Activated CD4-positive, alpha-beta T cell treated with anti-CD3 and anti-CD28 coated beads for 4 hours (primary cell): ENCODE measurements at places on chromosomes 1 and 21.

GRCh38 chr1:110731529-110731928 is 56.8 kb upstream of the KCNA3 start:
- DNase-seq, result no peak

DNA sequence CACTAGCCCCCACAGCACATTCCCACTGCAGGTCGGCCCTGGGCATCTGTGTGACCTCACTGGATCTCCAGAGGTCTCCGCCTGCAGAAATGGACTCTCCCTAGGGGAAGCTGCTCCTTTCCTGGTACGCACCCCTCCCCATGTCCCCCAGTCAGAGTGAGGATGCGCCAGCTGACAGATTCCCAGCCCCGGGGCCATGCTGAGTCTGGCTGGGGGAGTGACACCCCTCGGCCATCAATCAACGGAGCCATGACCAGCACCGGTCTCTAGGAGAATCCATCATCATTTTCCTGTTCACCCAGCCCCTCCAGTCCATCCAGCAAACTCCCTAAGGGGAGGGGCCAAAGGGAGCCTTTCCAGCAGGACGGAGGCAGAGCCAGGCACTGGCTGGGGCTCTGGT is 68.7 kb upstream of the PAX7 start:
- no peak for DNase-seq

- no peak for DNase-seq
Measured at GRCh38 chr1:14667651-14667984, 69.1 kb downstream of the KAZN start.

- DNase-seq, result no peak
Measured at GRCh38 chr1:217524787-217525520, 105.9 kb downstream of the GPATCH2 start.

DNA sequence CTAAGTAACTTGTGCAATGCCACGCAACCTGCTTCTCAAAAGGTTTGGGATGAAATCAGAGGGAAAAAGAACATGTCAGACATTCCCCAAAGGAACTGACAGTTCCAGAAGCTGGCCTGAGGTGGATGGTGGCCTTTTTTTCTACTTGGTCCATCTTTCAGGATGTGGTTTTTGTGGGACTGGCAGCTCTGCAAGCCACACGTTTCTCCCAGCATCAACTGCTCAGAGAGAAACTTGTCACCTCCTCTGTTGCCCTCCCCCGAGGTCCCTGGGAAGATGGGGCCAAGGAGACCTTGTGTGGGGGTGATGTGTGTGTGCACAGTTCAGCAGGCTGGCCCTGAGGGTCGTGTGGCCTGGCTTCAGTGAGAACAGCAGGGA is 2.5 kb upstream of the DHRS3 start:
- DNase-seq, result no peak

DNA sequence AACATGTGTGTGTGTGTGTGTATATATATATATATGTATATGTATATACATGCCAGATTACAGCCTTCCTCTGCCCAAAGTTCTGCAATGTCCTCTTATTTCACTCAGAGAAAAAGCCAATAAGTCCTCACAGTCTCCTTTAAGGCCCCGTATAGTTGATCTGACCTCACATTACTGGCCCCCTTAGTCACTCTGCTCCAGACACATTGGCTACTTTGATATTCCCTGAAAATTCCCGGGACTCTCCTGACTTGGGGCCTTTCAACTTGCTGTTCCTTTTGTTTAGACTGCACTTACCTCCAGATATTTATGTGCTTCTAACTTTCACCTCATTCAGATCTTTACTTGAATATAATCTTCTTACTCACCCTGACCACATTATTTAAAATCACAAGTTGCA is 4.2 kb upstream of the BSDC1 start:
- no peak for DNase-seq

GRCh38 chr1:16720351-16721223 is 19.7 kb upstream of the RNU1-4 start:
- no peak for DNase-seq

- no peak for DNase-seq
Measured at GRCh38 chr1:42189931-42190853, 25.6 kb upstream of the GUCA2A start.

- DNase-seq, result no peak
Measured at GRCh38 chr1:109208394-109208793, 5.3 kb upstream of the SARS1 start.

DNA sequence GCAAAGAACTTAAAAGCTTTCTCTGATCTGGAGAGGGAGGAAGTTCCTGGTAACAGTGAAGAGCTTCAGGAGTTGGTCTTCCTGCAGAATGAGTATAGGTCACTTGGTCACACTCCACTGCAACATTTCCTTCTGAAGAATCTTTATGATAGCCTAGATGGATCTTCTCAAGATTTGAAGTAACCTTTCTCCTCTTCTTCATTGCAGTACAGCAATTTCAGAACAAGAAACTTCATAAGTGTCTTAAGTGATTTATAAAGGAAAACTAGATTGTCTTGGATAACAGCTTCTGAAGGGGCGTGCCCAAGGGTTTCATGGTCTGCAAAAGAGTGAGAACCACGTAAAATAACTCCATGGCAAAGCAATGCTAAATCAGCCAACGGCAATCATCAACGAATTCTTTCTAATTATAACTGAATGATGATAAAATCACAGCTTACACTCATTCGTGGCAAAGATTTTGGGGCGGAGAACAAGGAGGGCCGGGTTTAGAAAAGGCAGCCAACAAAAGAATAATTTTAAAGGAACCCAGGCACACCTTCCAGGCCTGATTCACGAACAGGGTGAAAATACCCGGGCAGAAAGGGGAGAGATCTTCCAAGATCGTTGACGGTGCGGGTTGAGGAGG is 53.9 kb upstream of the ASPM start:
- no peak for DNase-seq

- no peak for DNase-seq
Measured at GRCh38 chr1:203166192-203166940, 9.3 kb downstream of the MYBPH start.
